Panc1 (cell line): ENCODE measurements at places on chromosomes 2 and 18.

- no peak for DNase-seq
- H3K27ac ChIP-seq: no peak overlapping the region
- H3K36me3 ChIP-seq: peaks cover 23% of the 10 kb centered on the region
- no peaks in the 10 kb centered on the region for H3K4me1 ChIP-seq
- H3K27me3 ChIP-seq: no peaks in the 10 kb centered on the region
Observed at GRCh38 chr2:218255446-218255845, 5.4 kb upstream of the GPBAR1 start.

GRCh38 chr2:53739032-53739431, 28.6 kb upstream of the CHAC2 start:
- no peaks in the 10 kb centered on the region for H3K27me3 ChIP-seq
- no peaks in the 10 kb centered on the region for H3K4me1 ChIP-seq
- H3K36me3 ChIP-seq: no peaks in the 10 kb centered on the region
- no peak for DNase-seq
- H3K4me3 ChIP-seq: no peak overlapping the region
- H3K27ac ChIP-seq: no peak overlapping the region

GRCh38 chr2:43033466-43034241, 192.8 kb downstream of the ZFP36L2 start:
- H3K27ac ChIP-seq: no peak overlapping the region
- H3K4me1 ChIP-seq: no peaks in the 10 kb centered on the region
- H3K27me3 ChIP-seq: no peaks in the 10 kb centered on the region
- no peak overlapping the region for H3K4me3 ChIP-seq

DNA sequence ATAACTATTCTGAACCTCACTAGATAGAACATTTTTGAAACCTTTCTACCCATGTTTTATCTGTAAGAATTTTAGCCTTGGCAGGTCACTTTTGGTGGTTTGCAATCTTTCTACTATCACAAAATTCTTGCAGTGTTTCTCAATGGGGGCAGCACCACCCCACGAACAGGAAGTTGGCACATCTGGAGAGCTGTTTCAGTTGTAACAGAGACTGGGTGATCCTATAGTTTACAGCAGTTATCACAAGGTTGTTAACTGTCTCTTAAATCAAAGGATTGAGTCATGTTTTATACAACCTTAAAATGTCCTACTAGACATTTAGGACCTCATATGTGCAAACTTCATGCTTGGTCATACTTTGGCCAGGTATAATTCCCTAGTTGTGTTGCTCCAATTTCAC, 829.2 kb downstream of the ERBB4 start:
- no peaks in the 10 kb centered on the region for H3K4me1 ChIP-seq
- no peak overlapping the region for H3K27ac ChIP-seq
- no peak overlapping the region for H3K4me3 ChIP-seq
- no peaks in the 10 kb centered on the region for H3K36me3 ChIP-seq
- no peaks in the 10 kb centered on the region for H3K27me3 ChIP-seq
- DNase-seq: no peak

DNA sequence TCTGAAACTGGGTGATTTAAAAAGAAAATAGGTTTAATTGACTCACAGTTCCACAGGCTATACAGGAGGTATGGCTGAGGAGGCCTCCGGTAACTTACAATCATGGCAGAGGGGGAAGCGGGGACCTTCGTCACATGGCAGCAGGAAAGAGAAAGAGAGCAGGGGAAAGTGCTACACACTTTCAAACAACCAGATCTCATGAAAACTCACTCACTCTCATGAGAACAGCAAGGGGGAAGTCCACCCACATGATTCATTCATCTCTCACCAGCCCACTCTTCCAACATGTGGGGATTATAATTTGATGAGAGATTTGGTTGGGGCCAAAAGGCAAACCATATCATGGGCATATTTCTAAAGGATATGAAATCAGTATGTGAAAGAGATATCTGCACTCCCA, 12.0 kb upstream of the ARHGAP15 start:
- no peaks in the 10 kb centered on the region for H3K36me3 ChIP-seq
- no peak overlapping the region for H3K27ac ChIP-seq
- H3K27me3 ChIP-seq: no peaks in the 10 kb centered on the region
- no peak overlapping the region for H3K4me3 ChIP-seq
- DNase-seq: no peak

- H3K27ac ChIP-seq: no peak overlapping the region
- H3K27me3 ChIP-seq: no peaks in the 10 kb centered on the region
- DNase-seq: no peak
- no peak overlapping the region for H3K4me3 ChIP-seq
Observed at GRCh38 chr2:173874894-173875237, 90.3 kb downstream of the SP3 start.

GRCh38 chr2:35794796-35795450, 560.7 kb upstream of the CRIM1 start:
- no peak for DNase-seq
- H3K36me3 ChIP-seq: no peaks in the 10 kb centered on the region
- H3K27me3 ChIP-seq: peaks cover 2% of the 10 kb centered on the region; the same call in 1 of the 2 replicates
- no peaks in the 10 kb centered on the region for H3K4me1 ChIP-seq
- no peak overlapping the region for H3K4me3 ChIP-seq
